SW 1271 (cell line): ENCODE measurements at places on chromosomes 7 and 10.

GRCh38 chr10:120713573-120714205, 137.5 kb upstream of the WDR11 start:
- no peak for DNase-seq

GRCh38 chr10:54009672-54010071, 791.4 kb downstream of the PCDH15 start:
- no peak for DNase-seq

DNA sequence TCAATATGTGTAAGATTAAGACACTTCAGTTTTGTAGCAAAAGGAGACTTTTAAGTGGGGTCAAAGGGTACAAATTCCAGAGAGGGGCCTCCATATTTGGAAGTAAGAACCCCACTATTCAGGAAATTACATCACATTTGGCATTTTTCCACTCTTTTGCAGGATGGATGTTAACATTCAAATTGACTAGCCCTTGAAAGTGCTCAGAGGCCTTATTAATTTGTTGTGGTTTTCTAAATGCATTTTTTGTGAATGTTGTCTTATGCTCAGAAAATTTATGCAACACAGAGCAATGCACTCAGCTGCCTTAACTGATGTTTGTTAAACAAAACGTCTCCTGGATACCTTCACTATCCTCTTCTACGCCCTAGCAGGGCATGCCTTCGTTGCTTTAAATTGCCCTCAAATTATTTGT, 50.9 kb upstream of the PDLIM1 start:
- no peak for DNase-seq

DNA sequence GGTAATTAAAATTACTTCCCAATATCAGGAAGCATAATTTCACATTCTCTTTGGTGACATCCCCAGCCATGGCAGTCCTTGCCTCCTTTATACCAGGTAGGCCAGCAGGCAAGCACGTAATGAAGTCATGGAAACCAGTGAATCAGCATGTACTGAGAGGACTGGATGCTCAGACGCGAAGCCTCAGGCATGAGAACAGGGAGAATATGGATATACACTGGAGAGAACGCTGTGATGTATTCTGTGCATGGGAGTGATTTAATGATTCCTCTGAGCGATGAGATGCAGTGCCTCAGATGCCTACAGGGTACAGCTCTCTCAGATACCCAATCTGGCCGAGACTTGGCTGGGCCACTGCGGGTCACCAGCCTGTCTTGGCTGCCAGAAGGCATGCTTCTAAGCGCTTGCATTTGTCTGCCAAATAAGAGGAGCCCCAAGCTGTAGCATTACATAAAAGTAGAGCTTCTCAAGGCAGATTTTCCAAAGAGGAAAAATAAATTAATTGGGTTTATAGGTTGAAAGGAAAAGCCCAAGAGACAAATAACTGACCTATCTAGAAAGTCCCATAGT, 238.1 kb downstream of the RELN start:
- DNase-seq: no peak

GRCh38 chr7:92589056-92589455, 1.1 kb downstream of the FAM133B start:
- DNase-seq: no peak

GRCh38 chr10:79939969-79940368, 8.9 kb downstream of the SFTPD start:
- no peak for DNase-seq

DNA sequence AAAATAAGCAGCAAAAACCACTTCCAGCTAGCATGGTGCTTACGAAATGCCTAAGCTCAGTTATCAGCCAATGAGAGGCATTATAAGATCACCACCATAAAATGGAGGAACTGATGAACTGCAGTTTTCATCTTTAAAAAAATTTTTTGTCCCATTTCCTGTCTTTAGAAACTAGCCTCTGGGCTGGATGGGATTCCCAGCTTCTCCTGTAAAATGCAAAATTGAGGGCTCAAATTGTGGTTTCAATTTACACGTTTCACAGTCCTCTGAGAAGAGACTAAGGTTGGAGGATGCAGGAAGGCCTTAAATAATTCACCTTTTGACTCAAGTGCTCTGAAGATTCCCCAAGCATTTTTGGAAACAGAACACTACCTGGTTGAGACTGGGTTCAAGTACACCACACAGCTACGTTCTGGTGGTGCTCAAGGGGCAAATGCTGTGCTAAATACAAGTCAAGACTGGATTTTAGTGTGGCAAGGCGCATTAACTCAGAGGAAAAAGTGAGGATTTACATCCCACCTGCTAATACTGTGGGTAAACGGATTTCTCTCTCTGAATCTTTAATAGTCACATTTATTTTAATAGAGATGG, 951 bp downstream of the ZNF25 start:
- DNase-seq: no peak

- no peak for DNase-seq
Measured at GRCh38 chr7:106836816-106837215, 28.3 kb upstream of the PIK3CG start.

- DNase-seq: no peak
Measured at GRCh38 chr10:110865186-110865808, 6.4 kb upstream of the PDCD4 start.

GRCh38 chr10:33542752-33543505, 208.5 kb upstream of the NRP1 start:
- no peak for DNase-seq

- no peak for DNase-seq
Measured at GRCh38 chr7:40356871-40357709, 222.3 kb downstream of the SUGCT start.

GRCh38 chr7:15752377-15752776, 65.9 kb upstream of the MEOX2 start:
- no peak for DNase-seq

DNA sequence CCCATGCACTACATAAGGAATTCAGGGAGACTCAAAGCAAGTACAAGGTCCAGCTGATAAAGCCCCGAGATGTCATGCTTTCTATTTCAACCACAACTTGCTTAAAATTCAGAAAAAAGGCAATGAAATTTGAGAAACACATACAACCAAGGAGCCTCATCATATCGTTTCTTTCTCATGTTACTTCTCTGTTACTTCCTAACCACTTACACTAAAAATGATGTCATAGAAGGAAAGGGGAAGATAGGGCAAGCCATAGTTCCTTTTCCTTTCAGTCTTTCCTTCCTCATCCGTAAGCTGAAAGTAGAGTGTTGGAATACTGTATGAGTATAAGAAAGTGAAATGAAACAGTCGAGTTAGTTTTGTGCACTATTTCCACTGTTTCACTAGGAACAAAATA, 27.9 kb upstream of the CDK14 start:
- no peak for DNase-seq

DNA sequence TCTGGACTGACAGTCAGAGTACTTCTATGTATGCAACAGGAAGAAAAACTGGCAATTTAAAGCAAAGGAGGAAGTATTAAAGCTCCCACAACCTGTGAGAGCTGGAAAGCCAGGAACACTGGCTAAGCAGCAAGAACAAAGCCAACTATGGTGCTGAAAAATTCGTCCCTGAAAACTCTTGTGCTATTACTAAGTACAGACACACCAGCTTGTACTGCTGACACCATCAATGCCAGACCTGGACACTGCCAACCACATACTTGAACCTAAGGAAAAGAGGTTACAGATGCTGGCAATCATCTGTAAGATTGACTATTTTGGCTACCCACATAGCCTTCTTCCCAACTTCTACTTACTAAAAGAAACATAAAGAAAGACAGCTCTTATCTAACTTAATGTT, 1110.6 kb downstream of the SORCS3 start:
- DNase-seq: no peak

GRCh38 chr7:152579070-152579469, 96.9 kb downstream of the XRCC2 start:
- no peak for DNase-seq

DNA sequence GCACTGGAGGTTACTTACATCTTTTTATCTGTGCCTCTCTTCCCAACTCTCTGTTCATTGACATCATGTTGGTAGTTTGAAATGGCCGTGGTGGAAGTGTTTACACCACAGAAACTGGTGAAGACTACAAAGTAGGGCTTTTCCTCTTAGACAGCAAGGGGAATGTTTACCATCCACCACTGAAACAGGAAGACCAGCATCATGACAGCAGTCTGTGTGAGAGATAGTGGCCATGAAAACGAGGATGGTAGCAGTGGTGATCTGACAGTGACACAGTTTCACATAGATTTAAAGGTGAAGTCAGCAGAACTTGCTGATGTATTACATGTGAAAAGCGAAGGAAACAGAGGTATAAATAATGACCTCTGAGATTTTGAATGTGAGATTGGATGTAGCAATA, 115.7 kb downstream of the CCDC71L start:
- no peak for DNase-seq

DNA sequence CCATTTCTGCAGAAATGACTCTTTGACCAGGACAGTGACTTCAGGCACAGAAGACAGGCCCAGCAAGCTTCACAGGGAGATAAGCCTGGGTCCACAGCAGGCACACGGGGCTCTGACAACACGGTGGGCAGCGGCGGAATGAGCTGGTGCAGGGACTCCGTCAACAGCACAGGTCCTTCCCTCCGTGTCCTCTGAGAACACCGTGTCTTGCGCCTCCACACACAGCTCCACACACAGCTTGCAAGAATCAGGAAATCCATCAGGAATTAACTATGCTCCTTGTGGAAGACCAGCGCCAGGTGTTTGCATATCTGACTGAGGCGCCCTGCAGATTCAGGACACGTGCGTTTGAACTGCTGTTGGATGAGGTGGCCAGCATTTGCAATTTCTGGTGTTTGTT, 39.6 kb downstream of the TCERG1L start:
- DNase-seq: no peak

- peak; percentile 72 for DNase-seq
Measured at GRCh38 chr10:73899423-73899822, 11.5 kb upstream of the PLAU start.
